Astrocyte of the hippocampus (primary cell): ENCODE measurements at places on chromosomes 1 and 21.

- DNase-seq, result peak; percentile 1
These were observed 66.4 kb downstream of the LMX1A start for GRCh38 chr1:165290148-165290547.

DNA sequence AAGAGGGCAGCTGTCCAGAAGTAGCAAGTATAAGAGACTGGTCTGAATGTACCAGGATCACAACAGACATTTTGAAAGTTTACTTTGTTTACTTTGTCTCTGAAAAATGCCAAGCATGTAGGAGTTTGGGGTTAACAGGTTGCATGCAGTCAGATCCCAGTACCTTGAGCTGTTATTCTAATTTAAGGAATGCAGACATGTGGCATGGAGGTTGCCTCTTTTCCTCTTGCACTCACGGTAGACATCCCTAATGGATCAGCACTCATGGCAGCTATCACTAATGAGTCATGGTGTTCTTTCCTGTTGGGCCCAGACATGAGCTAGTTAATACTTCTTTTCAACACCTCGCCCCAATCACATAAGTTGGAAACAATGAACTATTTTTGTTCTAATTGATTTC, 67.3 kb downstream of the GADD45A start:
- peak; percentile 60 for DNase-seq

GRCh38 chr1:161119092-161119903, 1.4 kb downstream of the NIT1 start:
- DNase-seq, result peak; percentile 62

- DNase-seq, result peak; percentile 88
These were observed 68.4 kb downstream of the DNM3 start for GRCh38 chr1:171909711-171910110.

DNA sequence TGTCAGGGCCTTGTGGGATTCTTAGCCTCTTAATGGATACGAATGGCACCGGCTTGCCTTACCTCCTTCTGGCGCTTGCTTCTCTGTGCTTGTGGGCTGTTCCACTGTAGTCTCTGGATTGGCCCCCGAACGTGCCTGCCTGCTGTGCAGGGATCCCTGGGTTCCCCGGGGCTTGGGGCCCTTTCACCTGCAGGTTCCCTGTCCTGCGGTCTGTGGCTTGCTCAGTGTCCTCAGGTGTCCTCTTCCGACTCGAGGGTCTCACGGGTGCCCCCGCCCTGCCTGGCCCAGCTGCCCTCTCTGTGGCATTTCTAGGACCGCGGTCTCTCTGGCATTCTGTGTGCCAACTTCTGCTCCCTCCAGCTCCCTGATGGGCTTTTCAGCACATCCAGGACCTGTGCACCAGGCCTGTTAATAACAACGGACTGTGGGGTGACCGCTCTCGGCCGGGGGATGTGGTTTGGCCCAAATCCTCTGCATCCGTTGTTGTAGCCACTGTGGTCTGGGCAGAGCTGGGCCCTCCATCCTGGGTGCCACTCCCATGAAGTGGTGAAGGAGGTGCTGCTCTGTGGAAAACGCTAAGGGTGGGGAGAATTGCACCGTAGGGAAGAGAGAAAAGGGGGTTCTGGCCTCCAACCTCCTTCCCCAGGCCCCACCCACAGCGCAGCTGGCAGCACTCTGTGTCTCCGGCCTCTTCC, 12.4 kb downstream of the COL18A1 start:
- peak; percentile 51 for DNase-seq

GRCh38 chr21:17781524-17781923, 37.6 kb downstream of the C21orf91 start:
- DNase-seq, result no peak

GRCh38 chr1:207867136-207868109, 43.5 kb downstream of the CD34 start:
- DNase-seq, result no peak

- no peak for DNase-seq
These were observed 872 bp downstream of the BRINP2 start for GRCh38 chr1:177171536-177172123.
